ENCODE measurements at places on chromosomes 12 and 14. TPM values are rescaled to one million over a fixed set of nuclear protein-coding genes. Genes with fewer than 3 reads are reported as not detected.

The CD9 gene
- total RNA-seq = 167 TPM

The OTOGL gene
- total RNA-seq = 8.4 TPM

- peak; percentile 38 for DNase-seq
These were observed 29.3 kb downstream of the SSPN start for GRCh38 chr12:26224657-26225056.

DNA sequence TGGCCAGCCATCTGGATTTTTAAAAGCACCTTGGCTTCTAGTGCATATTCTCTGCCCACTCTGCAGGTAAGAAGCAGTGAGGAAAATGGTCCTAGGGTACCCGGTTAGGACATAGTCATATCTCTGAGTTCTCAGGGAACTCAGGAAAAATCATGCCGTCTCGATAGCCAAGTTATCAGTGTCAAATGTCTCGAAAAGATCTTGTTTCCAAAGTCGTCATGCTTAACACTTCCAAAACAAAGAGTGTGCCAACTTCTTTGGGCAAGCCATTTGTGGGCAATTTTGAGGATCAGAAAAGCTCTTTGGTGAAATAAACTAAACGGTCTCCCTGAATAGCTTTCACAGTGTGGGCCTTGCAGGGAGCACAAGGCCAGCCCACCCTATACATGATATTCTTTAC is 39.2 kb downstream of the RASSF3 start:
- DNase-seq = no peak

- no peak for DNase-seq
These were observed 171.4 kb downstream of the KITLG start for GRCh38 chr12:88408823-88409222.

DNA sequence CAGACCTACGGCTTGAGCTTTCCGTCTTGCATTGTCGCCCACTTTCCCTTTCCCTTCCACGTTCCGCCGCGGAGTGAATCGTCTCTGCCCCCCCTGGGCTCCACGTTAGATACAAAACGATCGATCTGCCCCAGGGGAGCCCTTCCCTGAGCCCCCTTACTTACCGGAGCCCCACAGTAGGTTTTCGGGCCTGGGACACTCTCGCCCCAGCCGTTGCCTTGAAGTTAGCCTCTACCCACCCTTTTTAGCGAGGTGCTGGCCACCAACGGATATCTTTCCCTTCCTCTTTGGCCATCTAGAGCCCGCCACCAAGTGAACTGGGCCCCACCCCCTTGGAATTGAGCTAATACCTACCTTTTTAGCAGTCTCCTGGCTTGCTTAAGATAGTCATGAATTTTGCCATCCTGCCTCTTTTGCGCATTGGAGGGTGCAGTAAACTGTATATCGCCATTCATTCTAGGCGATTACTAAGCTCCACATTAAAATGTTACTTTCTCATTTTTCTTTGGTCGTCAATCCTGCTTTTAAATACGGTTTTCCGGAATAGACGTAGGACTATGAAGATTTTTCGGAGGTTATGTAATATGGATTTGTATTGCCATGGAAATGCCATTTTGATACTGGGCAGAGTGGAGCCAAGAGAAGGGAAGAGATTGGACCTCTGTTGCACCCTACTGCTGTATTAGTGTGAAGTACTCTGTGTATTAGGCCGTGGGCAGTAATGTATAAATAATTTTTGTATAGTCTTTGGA is 764 bp downstream of the RBM25 start:
- DNase-seq = no peak
